ENCODE measurements at places on chromosomes 5 and 9.

GRCh38 chr9:124879226-124879625 is 17.3 kb downstream of the ARPC5L start:
- DNase-seq, result no peak

GRCh38 chr5:136192015-136192525 is 892 bp downstream of the SMIM32 start:
- no peak for DNase-seq

DNA sequence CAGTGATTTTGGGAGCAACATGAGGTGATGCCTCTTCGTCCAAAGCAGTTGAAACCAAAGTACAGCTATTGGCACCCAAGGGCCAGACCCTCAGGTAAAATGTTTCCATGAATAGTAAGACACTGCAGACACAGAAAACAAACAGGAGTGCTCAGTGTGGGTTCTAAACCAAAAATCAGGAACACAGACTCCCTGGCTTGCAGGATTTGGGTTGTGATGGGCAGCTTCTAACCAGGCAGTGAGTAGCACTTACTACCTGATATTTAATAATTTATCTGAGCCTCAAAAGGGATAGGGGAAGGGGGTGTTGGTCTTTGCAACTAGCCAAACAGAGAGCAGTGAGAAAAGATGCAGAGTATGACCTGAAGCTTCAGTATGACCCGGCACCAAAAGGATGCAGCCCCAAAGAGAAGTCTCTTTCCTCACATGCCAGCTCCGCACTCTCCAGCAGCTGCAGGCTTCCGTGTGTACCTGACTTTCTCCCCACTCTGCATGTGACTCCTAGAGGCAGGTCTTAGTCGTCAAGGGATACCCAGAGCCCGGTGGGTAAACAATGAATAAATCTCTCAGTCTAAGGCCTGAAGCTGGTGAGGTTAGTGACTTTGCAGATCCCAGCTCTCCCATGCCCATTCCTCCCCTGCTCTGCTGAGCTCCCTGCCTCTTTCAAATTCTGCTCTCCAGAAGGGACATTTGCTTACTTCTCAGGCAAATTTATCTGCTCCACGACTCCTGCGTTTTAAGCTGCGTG is 105.4 kb upstream of the SPOCK1 start:
- no peak for DNase-seq

DNA sequence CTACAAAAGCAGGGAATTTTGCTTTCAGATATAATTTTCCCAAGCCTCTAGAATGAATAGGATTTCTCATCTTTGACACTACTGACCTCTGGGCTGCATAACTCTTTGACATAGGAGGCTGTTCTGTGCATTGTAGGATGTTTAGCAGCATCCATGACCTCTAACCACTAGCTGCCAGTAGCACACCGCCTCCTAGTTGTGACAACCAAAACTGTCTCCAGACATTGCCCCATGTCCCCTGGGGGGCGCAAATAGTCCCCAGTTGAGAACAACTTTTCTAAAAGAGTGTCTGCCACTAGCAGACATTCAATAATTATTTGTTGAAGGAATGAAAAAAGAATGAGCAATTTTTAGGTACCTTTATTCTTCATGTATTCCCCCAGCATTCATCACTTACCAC is 51.8 kb downstream of the POU4F3 start:
- no peak for DNase-seq

DNA sequence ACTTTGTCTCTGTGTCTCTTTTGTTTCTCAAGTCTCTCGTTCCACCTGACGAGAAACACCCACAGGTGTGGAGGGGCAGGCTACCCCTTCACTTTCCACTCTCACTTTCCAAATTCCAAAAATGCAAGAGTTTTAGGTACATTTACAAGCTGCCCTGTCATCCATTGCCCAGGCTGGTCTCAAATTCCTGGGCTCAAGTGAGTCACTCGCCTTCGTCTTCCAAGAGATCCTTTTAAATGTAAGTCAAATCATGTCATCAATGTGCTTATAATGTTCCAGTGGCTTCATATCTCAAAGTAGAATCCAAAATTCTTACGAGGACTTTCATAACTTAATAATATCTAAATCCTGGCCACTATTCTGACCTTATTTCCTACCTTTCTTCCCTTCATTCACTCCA is 20.4 kb upstream of the UGCG start:
- DNase-seq, result no peak

- no peak for DNase-seq
Measured at GRCh38 chr5:72006361-72006760, 100.9 kb upstream of the MAP1B start.
